MG63 (cell line): ENCODE measurements at places on chromosomes 11 and 22. TPM values are rescaled to one million over a fixed set of nuclear protein-coding genes. Genes with fewer than 3 reads are reported as not detected.

DNA sequence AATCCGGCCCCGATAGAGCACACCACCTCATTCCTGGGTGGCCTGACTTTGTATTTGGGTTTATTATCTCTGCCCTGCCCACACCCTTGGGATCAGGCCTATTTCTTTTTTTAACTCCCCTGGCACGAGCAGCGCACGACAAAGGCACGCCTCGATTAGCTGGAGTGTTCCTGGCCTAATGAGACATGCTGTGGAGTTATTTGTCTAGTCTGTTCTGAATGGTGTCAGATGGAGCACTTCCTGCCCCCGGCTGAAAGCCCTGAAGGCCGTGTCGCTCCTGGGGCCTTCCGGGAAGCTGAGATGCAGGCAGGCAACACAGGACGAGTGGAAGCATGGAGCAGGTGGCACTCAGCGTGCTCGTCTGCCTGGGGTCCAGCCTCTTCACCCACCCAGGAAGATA is 47.1 kb downstream of the LARGE1 start:
- DNase-seq: no peak

- no peak for DNase-seq
Observed at GRCh38 chr11:84106541-84106940, 820.4 kb upstream of the CCDC90B start.

DNA sequence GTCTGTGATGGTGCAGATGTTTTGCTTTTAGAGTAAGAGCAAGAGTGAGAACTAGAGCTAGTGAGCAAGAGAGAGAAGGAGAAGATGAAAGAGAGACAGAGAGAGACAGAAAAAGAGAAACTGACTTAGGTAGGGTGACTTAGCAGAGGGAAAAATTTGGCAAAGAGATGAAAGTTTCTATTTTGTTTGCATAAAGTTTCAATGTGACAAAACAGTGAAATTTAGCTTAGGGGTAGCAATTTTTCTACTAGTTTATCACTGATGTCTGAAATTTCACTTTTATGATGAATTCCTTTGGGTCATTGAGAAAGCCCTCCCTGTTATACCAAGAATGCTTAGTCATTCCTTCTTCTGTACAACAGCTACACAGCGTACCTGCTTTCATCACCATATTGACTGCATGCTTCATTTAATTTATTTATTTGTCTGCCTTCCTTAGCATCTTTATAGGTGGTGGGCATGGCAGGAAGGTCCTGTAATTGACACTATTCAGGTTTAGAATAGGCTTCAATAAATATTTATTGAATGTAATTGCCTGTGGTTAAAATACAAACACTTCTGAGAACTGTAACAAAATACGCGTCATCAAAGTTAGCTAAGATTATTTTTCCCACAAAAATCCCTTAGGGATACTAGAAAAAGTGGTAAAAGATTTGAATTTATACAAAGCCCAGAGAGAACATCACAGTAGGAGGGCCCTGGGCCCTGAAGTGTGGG is 19.9 kb upstream of the CTSC start:
- no peak for DNase-seq

The FREY1 gene
- total RNA-seq: 0.72 and 5.0 TPM in 2 replicates

DNA sequence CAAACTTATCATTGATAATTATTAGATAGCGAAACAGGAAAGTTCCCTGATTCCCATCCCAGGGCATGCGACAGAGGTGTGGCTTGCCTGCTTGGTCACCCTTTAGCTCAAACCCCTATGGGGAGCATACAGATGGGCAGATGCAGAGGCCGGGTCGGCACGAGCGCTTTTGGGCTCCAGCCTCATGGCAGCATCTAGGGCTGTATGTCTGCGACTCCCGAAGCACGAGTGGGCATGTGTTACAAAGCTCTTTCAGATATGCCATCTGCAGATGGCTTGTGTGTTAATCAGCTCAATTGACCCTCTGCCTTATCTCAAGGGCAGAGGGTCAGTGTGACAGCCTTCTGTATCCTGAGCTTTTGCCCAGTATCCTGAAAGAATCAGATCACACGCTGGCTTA is 2069.3 kb upstream of the RAG2 start:
- no peak for DNase-seq

The FADS2 gene
- 8.1 and 22.6 TPM in 2 replicates for total RNA-seq

The MYEOV gene
- total RNA-seq: 1.2 and 1.3 TPM in 2 replicates

GRCh38 chr22:42801252-42802080 is 55.6 kb downstream of the ARFGAP3 start:
- DNase-seq: no peak

GRCh38 chr11:119336744-119337469 is 2.6 kb downstream of the RNF26 start:
- no peak for DNase-seq
